ENCODE measurements at places on chromosomes 2 and 18.

GRCh38 chr2:27583390-27583915 lies 611 bp downstream of the ZNF512 start:
- DNase-seq: no peak

DNA sequence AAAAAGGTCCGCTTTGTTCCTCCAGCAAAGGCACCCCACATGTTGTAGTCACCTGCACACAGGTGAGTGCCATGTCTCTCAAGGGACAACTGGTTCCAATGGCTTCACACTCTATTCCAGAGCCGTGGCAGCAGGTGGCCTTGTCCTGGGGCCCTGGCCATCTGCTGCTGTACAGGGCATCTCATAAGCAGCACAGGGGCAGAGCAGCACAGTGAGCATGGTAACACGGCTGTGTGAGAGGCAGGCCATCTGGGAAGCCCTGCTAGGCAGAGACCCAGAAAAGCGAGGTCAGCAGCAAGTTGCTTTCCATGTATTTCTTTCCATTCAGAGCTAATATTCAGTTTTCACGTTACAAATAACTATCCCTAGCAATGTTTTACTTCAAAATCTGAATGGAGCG lies 54.7 kb downstream of the CMPK2 start:
- DNase-seq: no peak

- no peak for DNase-seq
Measured at GRCh38 chr18:10565835-10566234, 40.0 kb downstream of the NAPG start.

- DNase-seq: no peak
Measured at GRCh38 chr2:27991146-27991545, 100.6 kb downstream of the BABAM2 start.

- DNase-seq: no peak
Measured at GRCh38 chr2:147826278-147827087, 18.3 kb upstream of the ACVR2A start.

DNA sequence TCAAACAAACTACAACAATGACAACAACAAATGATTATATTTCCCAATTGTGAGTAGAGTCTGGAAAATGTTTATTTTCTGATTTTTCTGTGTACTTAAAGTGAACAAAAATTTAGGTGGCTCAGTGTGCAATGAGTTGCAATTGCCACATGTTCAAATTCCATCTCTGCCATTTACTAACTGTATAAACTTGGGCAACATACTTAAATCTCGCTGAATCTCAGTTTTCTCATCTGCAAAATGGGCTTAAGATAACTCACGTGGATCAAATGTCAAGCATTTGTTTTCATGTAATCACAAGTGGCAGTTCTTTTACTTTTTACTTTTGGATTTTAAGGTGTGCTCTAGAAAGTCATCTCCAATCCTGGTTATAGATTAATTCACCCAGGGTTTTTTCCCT lies 416.8 kb upstream of the HNRNPA3 start:
- no peak for DNase-seq

DNA sequence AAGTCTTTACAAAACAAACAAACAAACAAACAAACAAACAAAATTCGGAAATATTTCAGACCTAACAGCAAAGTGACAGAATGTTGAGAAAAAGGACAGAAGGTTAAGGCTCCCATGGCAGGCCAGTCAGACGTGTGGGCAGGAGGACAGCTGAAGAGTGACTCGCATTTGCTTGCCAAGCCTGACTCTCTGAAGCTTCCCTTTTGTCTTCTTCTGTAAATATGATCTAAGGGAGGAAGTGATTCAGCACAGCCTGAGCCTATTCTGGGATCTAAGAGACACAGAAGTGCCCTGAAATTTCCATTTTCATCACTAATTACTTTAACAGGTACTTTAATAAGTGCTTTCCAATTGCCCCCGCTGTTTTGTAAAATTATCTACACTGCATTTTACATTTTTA lies 134.0 kb upstream of the LYPD1 start:
- no peak for DNase-seq

DNA sequence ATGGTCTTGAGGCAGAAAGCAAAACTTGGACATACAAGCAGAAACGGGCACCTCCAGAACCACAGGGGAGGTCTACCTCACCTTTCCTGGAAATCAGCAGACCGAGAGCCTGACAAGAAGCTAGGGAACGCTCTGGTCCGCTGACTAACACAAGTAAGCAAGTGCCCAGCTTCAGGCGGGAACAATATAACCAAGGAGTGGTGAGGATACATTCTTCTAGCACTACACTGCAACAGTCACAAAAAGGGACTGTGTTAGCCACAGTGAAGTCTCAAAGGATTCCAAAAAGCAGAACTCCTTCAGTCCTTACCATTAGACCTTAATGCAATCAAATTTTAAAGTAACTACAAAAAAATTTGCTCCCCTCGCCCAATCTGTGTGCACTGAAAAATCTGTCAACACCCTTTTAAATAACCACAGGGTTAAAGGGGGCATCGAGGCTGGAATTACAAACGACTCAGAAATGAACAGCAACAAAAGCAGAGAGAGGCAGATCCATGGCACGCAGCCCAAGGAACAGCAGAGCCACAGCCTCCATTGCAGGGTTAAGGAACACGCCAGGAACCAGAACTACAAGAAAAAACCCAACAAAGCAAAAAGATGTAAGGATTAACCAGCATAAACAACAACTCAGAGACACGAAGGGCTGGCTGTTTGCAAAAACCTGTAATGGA lies 7.1 kb downstream of the THAP4 start:
- DNase-seq: no peak

GRCh38 chr2:67571785-67572718 lies 174.9 kb downstream of the ETAA1 start:
- DNase-seq: no peak

- DNase-seq: no peak
Measured at GRCh38 chr2:185006481-185006880, 408.2 kb downstream of the ZNF804A start.

GRCh38 chr2:40606862-40607261 lies 155.0 kb upstream of the SLC8A1 start:
- no peak for DNase-seq

GRCh38 chr2:80335411-80335810 lies 30.9 kb upstream of the LRRTM1 start:
- no peak for DNase-seq

DNA sequence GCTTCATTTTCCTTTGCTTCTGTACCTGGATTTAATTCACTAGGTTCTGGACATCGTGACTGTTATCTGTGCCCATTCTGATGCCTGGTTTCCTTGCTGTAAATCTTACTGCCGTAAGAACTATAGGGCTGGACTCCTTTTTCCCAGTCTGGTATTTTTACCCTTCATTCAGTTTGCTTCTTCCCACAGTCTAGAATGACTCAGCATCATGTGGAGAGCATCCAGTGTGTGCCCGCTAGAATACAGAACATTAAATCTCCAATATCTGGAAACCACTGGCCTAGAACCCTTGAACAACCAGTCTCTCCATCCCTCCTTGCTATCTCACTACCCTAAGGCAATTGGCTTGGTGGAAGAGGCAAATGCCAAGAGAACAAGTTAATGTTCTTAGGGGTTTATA lies 1075.4 kb upstream of the ZEB2 start:
- DNase-seq: no peak

GRCh38 chr2:25372405-25373268 lies 30.9 kb upstream of the DNMT3A start:
- DNase-seq: no peak

- DNase-seq: no peak
Measured at GRCh38 chr2:42030200-42030759, 17.5 kb upstream of the PKDCC start.

DNA sequence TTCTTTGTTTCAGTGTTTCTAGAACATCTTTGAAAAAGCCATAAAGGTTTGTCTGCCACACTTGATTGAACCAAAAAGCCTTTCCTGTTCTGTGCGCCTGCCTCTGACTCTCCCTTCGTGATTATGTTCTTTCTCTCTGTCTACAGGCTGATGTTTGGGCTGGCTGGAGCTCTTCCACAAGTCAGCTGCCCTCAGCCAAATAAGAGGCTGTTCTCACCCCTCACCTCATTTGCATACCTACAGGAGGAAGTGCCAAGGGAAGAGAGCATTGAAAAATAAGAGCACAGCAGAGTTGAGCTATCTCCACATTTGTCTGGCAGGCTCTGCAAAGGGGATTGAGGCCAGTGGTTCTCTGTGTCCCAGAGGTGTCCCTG lies 15.8 kb downstream of the INPP5D start:
- DNase-seq: no peak

DNA sequence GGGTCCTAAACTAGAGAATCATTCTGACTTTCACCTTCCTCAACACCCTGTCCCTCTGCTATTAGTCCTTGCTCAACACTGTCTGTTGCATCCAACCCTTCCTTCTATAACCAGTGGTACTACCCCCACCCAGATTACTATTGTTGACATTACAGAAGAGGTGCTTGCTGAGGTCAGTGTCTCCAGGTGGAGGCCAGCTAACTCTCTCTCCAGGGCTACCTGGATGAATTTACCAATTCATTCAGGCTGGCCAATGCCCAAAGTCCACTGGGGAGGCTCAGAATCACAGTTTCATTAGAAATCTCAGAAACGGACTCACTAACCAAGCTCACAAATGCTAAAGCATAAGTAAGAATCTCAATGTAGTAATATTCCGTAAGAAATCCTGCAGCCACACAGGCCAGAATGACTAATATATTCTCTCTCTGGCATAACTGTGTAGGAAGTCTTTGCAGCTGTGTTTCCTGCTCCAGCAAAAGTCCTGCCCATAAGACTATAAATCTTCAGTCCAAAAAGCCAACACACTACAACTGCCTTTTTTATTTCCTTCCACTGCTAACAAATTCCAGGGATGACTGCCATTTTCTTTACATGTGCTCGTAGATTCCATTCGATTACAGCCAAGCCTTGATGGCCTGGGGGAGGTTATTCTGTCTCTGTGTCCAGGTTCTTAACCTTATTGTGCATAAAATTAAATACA lies 10.0 kb upstream of the TTR start:
- DNase-seq: no peak

- no peak for DNase-seq
Measured at GRCh38 chr18:74950479-74950878, 258.5 kb downstream of the PTGR3 start.

GRCh38 chr2:145752091-145752806 lies 1232.3 kb upstream of the ZEB2 start:
- no peak for DNase-seq

GRCh38 chr2:122758967-122759366 lies 1003.5 kb downstream of the TSN start:
- no peak for DNase-seq

DNA sequence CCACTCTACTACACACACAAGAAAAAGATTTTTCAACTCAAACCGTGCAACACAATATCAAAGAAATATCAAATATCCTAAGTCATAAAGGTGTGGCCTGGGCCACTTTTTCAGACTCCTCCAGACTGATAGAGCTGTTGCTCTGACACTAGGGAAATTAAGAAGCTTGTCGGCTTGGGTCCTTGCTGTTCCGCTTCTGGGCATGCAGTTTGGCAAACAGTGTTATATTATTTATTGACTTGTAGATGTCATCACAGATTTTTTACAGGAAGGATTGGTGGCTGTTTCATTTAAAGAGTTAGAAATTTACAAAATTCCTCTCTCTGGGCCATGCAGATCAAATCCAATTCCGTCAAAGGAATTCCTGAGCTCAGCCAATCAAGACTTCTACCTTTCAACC lies 98.3 kb upstream of the MSH2 start:
- no peak for DNase-seq

GRCh38 chr18:43863180-43863579 lies 585.9 kb upstream of the SYT4 start:
- DNase-seq: no peak

GRCh38 chr2:236025892-236026291 lies 142.3 kb downstream of the GBX2 start:
- no peak for DNase-seq

DNA sequence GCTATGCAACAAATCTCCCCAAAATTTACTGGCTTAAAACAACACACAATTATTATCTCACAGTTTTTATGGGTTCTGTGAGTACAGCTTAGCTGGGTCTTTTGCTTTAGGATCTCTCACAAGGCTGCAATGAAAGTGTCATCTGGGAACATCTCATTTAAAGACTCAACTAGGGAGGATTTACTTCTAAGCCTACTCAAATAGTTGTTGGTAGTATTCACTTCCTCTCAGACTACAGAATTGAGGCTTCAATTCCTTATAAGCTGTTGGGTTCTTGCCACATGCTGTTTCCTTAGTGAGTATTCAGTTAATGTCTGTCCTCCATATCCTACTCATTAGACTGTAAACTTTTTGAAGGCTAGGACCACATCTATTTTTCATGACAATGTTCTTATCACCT lies 72.3 kb downstream of the MDH1 start:
- no peak for DNase-seq

- DNase-seq: no peak
Measured at GRCh38 chr2:60633615-60634014, 80.2 kb upstream of the BCL11A start.

DNA sequence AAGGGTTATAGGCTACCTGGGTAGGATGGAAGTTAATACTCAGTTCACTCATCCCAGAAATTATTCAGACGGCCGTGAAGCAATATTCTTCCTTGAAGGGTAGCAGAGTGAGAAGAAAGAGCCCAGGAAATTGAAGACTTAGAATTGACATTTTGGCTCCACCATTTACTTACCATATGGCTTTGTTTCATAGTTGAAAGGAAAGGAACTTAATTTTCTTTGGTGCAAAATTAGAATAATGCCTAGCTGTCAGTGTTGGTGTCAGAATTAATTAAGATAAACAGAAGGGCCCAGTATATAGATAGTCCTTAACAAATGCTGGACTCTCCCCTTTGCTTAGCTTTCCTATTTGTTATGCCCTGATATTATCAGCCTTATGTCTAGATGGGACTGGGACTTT lies 263.2 kb downstream of the KCNJ3 start:
- no peak for DNase-seq

- DNase-seq: no peak
Measured at GRCh38 chr2:63614983-63615945, 26.5 kb downstream of the MDH1 start.

GRCh38 chr2:7517851-7518250 lies 600.6 kb downstream of the RNF144A start:
- no peak for DNase-seq

GRCh38 chr2:145221516-145221915 lies 701.6 kb upstream of the ZEB2 start:
- no peak for DNase-seq

- DNase-seq: no peak
Measured at GRCh38 chr2:151664520-151664919, 69.8 kb downstream of the NEB start.

DNA sequence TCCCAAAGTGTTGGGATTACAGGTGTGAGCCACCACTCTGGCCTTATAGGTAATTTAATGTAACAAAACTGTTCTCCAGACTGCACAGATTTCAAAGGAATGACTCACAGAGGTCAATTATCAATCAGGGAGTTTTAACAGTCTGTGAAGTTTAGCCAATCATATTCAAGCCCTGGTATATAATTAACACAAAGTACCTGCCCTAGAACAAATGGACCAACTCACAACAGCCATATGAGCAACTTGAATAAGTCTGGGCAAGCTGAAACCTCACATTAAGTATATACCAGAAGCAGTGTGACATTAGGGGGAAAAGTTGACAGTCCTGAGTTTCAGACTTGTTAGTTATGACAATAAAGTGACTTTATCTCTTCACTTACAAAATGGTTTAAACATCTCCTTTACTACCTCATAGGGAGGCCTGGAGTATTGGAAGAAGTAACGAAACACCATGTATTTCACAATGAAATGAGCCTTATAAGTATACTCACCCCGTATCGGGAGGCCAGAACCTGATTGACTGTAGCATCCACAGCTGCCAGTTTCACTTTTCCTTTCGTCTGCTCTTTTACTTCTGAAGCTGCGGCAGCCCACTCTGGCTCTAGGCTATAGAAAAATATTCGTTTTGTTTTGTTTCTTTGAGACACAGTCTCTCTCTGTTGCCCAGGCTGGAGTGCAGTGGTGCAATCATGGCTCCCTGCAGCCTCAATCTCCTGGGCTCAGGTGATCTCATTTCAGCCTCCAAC lies 22.2 kb downstream of the PDIA6 start:
- no peak for DNase-seq

Measured in stimulated activated CD4-positive, alpha-beta T cell treated with anti-CD3 and anti-CD28 coated beads, TNF-alpha, amount 100 ng/mL, for 48 hours (primary cell).